ENCODE measurements at places on chromosomes 3 and 15.
A peak's percentile ranks its signal among the peaks of the same experiment; 100 is the strongest.

DNA sequence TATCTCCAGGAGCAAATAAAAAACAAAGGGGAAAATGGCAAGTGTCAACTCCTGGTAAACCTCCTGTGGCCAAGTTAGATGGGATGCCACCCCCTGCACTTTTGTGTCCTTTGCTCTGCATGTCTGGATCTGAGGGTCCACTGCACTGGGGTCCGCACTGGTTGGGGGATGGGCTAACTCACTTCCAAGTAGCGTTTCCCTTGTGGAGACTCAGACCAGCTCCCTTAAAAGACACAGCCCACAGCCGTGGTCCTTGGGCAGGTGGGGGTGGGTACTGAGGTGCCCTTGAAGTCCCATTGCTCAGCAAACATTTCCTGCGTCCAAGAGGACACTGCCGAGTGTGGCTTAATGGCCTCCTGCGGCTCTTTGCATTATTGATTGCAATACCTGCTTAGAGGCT is 188.2 kb downstream of the MEGF11 start:
- DNase-seq, result no peak

DNA sequence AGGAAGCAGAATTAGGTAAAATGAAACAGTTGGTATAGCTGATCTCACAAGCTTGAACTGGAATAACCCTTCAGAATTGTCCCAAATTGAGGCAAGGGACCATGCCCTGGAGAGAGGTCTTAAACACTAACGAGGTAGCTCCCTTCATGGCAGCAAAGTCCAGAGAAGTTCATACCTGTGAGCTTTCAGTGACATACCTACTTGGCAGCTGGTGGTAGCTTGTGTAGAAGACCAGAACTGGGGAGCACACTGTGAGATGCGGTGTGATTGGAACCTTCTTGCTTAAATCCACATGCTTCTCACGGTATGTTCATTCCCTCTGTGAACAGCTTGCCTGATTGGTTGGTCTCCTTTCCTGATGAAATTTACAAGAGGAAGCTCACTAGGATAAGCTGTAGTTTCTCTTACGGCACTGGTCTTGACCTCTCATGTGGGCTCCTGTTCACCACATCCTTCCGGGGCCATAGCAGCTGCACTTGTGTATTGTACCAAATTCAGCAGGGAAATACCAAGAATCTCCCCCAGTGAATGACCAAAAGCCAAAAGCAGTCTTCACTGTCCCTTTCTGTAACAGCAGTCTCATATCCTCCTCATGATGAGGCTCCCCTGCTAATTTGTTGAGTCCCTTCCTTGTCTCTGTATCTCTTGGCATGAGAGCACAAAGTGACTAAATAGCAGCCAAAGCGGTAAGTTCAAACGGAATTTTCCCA is 483.7 kb upstream of the FRG2C start:
- no peak for DNase-seq

DNA sequence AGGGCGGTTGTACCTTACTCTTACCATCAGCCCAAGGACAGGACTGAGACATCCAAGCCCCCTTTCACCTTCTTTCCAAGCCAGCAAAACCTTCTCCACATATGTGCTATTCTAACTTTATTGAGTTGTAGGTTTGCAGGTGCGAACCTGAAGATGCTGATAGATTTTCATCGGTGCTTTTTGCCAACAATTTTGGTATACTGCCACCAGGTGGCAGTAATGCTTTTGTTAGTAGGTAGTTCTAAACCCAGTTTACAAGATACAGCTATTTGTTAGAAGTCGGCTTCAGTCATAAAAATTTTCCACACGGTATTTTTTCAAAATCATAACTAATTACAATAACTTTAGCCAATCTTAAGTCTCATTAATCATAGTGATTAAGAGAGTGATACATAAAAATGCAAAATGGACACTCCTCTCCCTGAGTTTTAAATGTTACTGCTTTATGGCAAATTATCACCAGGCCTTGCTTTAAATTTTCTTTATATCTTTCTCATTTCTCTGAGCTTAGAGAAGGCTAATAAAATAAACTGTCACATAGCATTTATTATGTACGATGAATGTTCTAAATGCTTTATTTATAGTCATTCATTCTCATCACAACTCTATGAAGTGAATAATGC is 636 bp downstream of the TBC1D21 start:
- peak; percentile 14 for DNase-seq

GRCh38 chr15:60790641-60791040 is 311.7 kb upstream of the ICE2 start:
- no peak for DNase-seq

DNA sequence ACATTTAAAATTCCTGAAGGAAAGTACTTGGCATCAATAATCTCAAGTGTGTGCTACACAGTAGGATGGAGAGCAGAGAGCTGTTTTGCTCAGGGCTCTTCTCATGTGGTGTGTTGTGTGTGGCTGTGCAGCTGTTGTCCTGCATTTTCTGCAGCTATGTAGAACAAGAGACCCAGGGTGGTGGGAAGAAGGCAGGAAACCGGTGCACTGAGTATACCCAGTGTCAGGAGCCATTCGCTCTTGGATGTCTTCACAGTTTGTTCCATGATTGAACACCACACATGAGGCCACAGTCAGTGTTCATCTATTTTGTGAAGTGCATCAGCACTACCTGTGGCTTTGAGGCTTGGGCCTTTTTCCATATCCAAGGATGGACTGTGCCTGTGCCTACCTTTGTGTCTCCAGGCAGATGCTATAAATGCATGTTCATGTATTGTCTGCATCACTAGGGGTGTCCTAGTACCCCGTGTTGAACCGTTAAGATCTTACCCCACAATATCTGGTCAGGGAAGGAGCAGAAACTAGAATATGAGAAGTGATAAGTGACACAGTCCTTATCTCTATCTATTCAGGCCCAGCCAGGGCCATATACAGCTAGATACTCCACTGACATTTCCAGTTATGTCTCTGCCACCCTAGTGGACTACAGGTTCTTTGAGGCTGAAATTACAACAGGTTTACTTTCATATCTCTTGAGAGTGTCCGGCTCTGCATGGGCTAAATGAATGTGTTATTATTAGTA is 194.3 kb downstream of the NR2F2 start:
- no peak for DNase-seq

- no peak for DNase-seq
These were observed 44.6 kb upstream of the LMCD1 start for GRCh38 chr3:8457039-8457438.

DNA sequence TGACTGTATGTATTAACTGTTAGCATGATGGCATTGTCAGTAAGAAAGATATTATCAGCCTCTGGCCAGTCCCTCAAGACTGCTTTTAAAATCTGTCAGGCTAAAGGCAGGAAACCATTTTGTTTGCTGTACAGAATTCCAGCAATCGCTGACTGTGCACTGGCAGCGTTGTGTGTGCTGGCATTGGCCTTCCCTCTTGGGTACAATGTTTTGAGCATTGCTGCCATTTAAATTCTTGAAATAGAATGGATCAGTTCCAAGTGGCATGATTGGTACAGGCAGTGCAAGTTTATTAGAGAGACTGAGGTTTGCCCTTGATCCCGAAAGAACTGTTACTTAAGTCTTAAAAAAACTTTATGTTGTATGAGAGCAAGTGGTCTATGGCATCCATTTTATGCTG is 788.7 kb downstream of the OTOL1 start:
- DNase-seq, result no peak

DNA sequence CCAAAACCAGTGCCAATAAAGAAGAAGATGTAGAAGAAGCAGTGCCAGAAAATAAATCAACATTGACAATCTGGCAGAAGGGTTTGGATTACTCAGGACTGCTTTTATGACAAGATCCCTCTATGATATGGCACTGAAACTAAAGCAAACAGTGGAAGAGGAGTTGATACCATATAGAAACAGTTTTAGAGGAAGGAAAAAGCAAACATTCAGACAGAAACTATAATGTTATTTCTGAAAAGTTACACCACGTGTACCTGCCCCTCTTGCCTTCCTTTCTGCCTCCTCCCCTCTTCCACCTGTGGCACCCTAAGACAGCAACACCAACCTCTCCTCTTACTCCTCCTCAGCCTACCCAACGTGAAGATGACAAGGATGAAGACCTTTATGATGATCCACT is 63.0 kb downstream of the SFMBT1 start:
- no peak for DNase-seq

DNA sequence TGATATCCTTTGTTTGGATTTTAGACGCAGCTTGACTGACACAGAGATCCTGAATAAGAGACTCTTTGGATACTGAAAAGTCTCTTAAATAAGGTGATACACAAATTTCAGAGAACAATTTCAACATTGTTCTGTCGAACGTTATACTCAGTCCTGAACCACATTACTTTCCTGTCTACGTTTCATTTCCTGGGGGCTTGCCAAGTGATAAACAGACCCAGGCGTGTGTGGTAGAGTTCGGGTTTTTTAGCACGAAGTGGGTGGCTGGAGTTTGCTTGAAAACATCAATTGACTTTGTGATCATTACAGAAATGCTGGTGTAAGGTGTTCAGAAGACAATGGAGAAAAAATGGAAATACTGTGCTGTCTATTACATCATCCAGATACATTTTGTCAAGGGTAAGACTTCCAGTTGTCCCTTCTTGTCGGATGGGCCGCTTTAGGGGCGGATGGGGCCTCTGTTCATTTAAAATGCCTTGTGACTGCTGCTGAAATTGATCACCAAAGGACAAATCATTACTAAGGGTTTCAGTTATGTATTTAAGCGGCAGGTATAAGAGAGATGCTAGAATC is at the start of gene CD96:
Gene CD96, plus strand, starts transcription at position 287 of the 573 bp plus-strand sequence. Its CDS starts 52 bp downstream, at position 339.
- peak; percentile 59 for DNase-seq

- no peak for DNase-seq
These were observed 121.6 kb downstream of the UBE2E2 start for GRCh38 chr3:23324745-23325144.

GRCh38 chr3:60431599-60431958 is 819.7 kb downstream of the FHIT start:
- no peak for DNase-seq

DNA sequence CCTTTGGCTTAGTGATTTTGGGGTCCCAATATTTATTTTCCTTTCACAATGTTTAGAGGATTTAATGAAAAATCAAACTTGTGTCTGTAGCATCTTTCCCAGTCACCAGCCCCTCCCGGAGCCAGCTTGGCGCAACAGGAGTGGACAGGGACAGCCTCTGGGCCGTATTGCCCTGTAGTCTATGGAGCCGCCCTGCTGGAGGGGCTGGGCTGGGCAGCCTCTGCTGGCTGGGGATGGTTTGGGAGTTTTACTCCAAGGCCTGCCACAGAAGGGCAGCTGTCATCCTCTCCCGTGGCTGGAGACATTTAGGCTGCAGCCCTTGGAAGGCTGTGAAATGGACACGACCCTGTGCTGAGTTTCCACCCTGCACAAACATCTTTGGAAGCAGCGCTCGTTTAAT is 89.4 kb upstream of the RGMA start:
- no peak for DNase-seq

- DNase-seq, result no peak
These were observed 145.9 kb downstream of the SHQ1 start for GRCh38 chr3:72702390-72702789.

DNA sequence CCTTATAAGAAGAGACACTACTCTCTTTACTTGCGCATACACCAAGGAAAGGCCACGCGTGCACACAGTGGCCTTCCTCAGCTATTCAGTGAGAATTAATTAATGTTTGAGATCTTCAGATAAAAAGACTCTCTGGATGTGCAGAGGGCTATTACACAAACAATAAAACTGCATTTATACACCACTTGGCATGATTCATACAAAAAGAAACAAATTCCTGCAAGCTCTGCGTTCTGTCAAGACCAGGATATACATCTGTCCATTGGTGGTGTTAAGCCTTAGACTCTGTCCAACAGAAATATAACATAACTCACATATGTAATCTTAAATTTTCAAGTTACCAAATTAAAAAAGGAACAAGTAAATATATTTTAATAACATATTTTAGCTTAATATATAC is 55.2 kb upstream of the TSC22D2 start:
- no peak for DNase-seq

GRCh38 chr15:58590926-58591325 is 158.6 kb downstream of the ADAM10 start:
- no peak for DNase-seq

DNA sequence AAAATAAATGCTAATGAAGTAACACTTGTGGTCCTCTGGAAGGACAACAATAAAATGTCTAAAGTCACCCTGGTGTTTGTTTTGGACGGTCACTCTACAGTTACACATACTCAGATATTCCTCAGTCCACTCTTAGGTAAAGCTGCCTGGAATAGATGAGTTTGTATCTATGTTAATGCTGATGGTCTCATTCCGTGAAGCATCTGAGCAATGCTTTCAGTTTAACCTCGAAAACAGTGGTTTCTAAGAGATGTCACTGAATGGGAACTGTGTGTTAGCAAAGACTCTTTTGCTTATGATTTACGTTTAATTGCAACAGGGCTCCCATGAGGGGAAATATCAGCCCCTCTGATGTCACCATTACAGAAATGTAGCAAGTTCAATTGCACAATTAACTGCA is 49.1 kb downstream of the FBN1 start:
- no peak for DNase-seq

DNA sequence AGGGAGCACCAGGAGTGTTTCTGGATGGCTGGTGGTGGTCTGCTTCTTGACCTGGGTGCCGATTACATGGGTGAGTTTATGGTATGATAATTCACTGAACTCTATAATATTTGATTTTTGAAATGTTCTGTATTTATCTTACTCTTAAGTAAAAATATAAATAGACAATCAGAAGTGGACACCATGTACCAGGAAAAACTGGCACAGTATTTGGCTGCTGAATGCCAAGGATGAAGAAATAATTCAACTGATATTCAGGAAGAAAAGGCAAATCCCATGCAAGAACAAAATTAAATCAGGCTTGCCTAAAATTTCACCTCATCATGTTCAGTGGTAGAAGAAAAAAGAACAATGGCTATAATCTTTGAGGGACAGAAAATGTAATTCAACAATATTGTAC is 51.6 kb downstream of the CRTAP start:
- no peak for DNase-seq
